ENCODE measurements at places on chromosomes 2 and 18.

GRCh38 chr2:135149251-135149650 is 97.2 kb downstream of the RAB3GAP1 start:
- DNase-seq = no peak

- no peak for DNase-seq
These were observed 172.0 kb downstream of the MIB1 start for GRCh38 chr18:21912339-21913239.

- no peak for DNase-seq
These were observed 76.0 kb downstream of the EMX1 start for GRCh38 chr2:72993147-72993932.

- no peak for DNase-seq
These were observed 21.9 kb upstream of the SEMA4C start for GRCh38 chr2:96891591-96892333.

- DNase-seq = no peak
These were observed 12.9 kb downstream of the ADAM23 start for GRCh38 chr2:206456078-206456754.

GRCh38 chr2:196957442-196957841 is 30.9 kb upstream of the PGAP1 start:
- DNase-seq = no peak

- DNase-seq = no peak
These were observed 15.8 kb downstream of the TMEM200C start for GRCh38 chr18:5879479-5879882.

All from occipital lobe (tissue), 3 donors.